ENCODE measurements at places on chromosomes 1 and 21.

- no peak for DNase-seq
Measured at GRCh38 chr1:162020150-162020549, 3.5 kb downstream of the OLFML2B start.

GRCh38 chr1:101290922-101291561 lies 54.2 kb downstream of the S1PR1 start:
- DNase-seq: no peak

GRCh38 chr1:105909811-105910210 lies 1146.7 kb upstream of the PRMT6 start:
- no peak for DNase-seq

GRCh38 chr1:15152318-15153183 lies 996 bp upstream of the TMEM51 start:
- no peak for DNase-seq

GRCh38 chr1:109719337-109719837 lies 7.3 kb downstream of the GSTM5 start:
- DNase-seq: no peak

DNA sequence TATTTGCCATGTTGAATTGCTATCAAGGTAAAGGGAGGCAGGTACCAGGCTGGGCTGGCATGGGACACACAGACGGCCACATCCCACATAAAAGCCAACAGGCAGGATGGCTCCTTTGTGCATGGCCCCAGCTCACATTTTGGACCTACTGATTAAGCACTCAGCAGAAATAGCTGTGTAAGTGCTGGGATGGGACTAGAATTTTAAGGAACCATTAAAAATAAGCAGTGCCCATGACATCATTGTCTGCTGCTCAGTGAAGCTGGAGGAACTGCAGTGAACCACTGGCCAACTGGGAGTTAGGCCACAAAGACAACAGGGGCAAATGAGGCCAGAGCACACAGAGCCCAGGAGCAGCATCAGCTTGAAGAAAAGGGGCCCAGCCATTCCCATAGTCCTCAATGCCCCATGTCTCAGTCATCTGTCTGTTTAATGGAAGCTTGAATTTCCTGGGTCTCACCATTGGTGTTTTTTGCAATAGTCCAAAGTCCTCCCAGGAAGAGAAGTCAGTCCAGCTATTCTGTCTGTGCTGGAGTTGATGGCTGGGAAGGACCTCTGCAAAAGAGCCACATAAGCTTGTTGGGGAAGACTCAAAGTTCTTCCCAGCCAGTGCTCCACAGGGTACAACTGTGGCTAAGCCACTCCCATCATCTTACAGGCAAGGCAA lies 45.3 kb upstream of the TNR start:
- DNase-seq: no peak

DNA sequence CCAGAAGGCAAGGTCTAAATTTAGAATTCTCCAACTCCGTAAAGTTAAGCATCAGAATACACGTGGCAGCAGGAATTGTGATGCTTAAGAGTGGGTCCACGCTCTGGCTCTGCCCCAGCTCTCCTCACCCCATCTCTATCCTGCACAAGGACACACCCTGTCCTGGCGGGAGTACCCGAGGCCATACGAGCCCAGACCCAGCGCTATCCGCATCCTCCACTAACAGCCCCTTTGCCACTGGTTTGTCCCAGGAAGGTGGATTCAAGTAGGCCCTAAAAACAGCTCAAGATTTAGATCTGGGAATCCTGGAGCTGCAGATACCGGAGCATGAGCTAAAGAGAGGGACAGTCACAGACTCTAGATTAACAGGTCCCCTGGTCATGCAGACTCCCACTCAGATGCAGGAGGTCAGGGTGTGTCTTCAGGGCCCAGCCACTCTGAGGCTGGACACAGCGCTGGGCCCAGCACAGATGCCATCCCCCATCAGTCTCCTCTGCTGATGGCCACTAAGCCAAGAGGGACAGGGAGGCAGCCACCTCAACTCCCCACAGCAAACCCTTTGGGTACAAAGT lies 393.3 kb downstream of the NPHP4 start:
- no peak for DNase-seq

DNA sequence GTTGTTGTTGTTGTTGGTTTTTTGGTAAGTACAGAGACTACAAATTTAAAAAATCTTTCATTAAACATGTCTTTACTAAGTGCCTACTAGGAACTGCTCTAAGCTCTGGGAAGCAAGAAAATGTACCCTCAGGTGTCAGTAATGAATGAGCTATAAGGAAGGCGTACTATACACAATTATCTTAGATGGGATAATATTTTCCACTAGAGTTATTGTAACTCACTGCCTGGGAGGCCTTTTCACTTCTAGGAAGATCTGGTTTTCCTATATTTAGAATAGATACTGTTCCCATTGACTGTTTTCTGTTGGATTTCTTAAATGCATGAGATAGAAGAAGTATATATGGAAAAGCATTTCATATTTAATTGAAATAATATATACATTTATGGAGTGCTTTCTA lies 19.6 kb downstream of the CLIC4 start:
- no peak for DNase-seq

GRCh38 chr1:230684146-230684545 lies 29.8 kb downstream of the AGT start:
- DNase-seq: no peak

GRCh38 chr1:71295350-71295749 lies 214.5 kb upstream of the ZRANB2 start:
- DNase-seq: no peak

- DNase-seq: no peak
Measured at GRCh38 chr1:162635418-162635817, 3.2 kb downstream of the DDR2 start.

DNA sequence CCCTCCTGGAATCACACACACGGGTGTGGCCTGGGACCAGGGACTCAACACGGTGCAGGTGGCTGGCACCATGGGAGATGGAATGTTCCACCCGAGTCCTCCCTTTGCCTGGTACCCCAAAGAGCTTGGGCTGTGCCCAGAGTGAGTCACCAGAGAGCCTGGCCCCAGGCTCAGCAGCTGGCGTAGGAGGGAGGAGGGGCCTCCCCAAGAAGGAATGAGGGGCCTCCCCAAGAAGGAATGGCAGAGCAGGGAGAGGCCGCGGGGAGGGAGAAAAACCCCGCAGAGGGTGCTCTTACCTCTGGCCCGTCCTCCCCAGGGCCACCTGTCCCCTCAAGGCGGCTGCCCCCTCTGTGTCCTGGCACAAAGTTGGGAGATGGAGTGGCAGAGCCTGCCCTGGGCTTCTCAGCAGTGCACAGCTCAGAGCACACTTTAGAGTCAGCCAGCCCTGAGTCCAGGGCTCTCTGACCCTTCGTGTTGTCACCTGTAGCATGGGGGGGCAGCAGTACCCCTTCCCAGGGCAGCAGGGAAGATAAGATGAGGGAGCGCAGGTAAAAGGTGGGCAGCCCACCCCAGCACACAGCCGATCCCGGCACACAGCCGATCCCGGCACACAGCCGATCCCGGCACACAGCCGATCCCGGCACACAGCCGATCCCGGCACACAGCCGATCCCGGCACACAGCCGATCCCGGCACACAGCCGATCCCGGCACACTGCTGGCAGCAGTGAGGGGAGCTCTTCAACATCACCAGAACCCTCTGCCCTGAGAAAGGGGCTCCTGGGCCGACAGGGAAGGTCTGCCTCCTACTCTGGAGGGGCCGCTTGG lies 20.2 kb upstream of the KCNAB2 start:
- DNase-seq: no peak

GRCh38 chr1:244821134-244821533 lies 14.3 kb upstream of the COX20 start:
- DNase-seq: no peak

GRCh38 chr1:15628003-15628402 lies 10.7 kb downstream of the DDI2 start:
- no peak for DNase-seq

- peak; percentile 4 for DNase-seq
Measured at GRCh38 chr1:62784509-62785365, 805 bp downstream of the ATG4C start.

DNA sequence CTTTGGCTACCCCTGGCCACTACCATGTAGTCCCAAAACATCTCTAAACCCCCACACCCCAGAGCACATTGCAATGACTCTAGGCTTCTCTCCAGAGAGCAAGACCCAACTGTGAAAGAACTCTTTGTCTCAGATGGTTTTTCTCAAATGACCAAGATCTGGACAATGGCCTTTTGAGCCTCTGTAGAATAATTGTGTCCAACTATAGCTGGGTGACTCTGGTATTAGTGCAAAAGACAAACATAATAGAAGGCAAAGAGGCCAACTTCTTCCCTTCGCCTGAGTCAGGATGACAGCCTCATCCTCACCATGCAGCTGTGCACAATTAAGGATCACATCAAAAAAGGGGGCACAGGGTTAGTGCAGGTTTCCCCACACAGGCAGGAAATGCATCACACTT lies 139.6 kb downstream of the BRINP2 start:
- no peak for DNase-seq

DNA sequence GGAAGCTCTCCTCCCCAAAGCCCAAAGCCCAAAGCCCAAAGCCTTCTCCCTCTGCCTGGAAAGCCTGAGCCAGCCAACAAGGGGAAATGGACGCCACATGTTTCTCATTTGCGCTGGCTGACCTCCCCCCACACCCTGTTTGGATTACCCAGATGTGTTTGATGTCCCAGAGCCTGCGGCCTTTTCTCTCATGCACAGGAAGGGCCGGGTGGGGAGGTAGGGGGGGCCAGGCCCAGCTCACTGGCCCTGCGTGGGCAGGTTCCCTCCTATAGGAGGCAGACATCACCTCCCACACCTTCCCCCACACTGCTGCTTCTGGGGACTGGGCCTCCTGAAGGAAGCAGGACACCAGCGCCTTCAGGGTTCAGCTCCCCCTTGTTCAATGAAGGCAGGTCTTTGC lies 116.3 kb downstream of the NAV1 start:
- DNase-seq: no peak

DNA sequence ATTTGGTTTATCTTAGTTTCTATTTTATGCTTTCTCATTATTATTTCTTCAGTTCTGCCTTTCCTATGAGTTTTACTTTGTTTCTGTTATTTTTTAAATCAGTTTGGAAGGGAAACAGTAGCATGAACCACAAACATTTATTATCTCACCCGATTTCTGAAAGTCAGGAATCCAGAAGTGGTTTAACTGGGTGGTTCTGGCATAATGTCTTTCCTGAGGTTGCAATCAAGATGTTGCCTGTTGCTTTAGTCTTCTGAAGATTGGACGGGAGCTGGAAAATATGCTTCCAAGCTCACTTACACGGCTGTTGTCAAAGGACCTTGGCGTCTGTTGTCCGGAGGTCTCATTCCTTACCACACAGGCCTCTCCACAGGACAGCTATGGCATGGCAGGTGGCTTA lies 50.4 kb downstream of the SNRPE start:
- DNase-seq: no peak

DNA sequence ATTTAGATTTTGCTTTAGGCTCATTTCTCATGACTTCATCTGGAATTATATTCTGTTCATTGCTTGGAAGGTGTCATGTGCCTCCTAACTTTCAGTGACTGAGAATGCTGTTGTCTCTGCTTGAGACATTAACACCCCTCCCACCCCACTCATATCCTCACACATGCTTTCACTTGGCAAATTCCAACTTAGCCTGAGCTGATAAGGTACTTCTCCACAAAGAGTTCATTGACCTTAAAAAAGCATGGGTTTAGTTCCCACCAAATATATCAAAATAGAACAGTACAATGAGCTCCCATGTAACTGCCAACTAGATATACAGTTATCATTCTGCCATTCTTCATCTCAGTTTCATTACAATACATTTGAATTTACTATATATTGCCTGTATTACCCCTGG lies 576.5 kb upstream of the ADGRL2 start:
- DNase-seq: no peak

GRCh38 chr1:163906283-163906682 lies 584.5 kb downstream of the NUF2 start:
- DNase-seq: no peak

- no peak for DNase-seq
Measured at GRCh38 chr1:41006942-41007865, 14.3 kb downstream of the SLFNL1 start.

GRCh38 chr1:116392717-116393404 lies 19.8 kb downstream of the ATP1A1 start:
- DNase-seq: no peak

DNA sequence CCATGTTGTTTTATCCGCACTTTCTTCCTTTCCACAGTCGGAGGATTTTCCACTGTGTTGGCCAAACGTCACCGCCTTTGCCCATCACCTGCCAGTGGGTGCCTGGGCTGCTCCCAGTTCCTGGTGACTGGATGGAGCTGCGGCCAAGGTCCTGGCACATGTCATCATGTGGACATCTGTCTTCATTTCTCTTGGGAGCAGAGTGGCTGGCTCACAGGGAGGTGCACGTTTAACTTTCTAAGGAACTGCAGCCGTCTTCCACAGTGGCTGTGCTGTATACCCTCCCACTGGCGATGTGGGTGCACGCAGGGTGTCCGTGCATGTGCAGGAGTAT lies 19.5 kb upstream of the RNF223 start:
- no peak for DNase-seq

DNA sequence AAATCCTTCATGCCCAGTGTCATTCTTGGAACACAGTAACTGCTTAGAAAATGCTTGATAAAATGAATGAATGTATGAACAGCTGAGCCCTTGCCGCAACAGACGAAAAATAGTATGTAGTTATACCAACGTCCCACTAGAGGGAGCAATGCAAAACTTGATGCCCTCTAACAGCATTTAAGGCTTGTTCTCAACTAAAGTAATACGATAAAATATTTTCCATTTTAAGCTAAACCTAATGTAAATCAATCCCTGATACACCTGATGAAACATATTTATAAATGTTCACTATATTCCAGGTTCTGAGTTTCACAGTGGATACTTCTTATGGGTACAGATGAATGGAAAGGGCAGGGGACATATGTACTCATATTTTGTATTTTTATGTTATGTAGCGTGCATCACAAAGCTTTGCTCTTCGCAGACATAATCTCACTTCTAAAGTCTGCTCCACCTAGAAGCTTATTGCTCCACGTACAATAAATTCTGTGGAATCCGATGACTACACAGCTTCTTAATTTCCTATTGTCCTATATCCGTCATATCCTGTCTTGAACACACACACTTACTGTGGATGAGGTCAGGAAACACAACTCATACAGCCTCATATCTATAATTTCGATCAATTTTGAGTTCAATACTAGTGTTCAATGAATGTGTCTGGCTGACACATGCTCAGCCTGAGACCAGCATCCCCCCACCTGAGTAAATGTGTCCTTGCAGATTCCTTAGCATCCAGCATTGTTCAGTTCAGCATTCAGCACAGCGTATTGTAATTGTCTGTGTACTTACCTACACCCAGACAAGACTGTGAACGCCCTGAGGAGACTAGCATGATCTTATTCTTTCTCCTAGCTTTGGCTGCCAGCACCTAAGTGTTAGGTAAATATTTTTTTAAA lies 4.4 kb upstream of the UTP25 start:
- DNase-seq: peak; percentile 66

DNA sequence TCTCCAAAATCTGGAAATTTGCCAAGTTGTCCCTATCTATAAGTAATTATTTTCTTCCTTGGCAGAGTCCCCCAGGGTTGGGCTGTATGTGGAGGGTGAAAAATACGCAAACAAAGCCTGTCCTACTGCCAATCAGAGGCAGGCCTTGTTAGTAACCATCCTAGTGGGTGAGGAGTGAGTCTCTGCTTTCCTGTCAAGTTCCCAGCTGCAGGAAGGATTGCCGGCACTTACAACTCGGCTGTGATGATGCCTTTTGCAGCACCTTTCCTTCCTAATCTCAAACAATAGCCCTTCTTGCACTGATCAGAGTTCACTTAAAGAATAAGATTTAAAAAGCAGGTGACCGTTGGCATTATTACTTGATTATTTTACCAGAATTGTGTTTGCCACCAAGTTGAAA lies 31.3 kb upstream of the FGGY start:
- no peak for DNase-seq
